ENCODE measurements at places on chromosomes 16 and 17. TPM values are rescaled to one million over a fixed set of nuclear protein-coding genes. Genes with fewer than 3 reads are reported as not detected.

Gene DPEP1
- total RNA-seq = 1.2 TPM

Gene KRT31
- not detected for total RNA-seq

Gene TMEM235
- total RNA-seq = not detected

Gene OR4D1
- total RNA-seq = not detected

Gene UTS2R
- not detected for total RNA-seq

Gene GLTPD2
- total RNA-seq = not detected

Gene HSPB9
- not detected for total RNA-seq

Gene DUS2
- total RNA-seq = 12.8 TPM

Gene ATP6V0A1
- 24.1 TPM for total RNA-seq

Gene CETP
- total RNA-seq = not detected

DNA sequence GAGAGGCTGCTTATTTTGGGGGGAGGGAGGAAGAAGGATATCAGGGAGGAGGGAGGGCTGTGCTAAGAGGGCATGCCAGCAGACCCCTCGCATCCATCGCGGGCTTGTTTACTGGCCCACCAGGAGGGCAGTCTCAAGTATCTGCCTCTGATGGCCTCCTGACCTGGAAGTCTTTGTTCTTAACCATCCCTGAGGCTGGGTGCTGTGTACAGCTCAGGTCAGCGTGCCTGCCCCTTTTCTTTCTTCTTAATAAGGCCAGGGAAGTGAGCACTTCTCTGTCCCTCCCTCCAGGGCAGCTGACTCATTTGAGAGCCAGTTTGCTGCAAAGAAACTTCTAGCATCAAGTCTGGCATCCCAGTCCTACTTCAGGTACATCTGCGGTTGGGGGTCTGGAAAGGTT is 157.0 kb downstream of the CCDC182 start:
- no peak for DNase-seq

- no peak for DNase-seq
Observed at GRCh38 chr16:81214745-81215166, 23.7 kb upstream of the BCO1 start.

GRCh38 chr17:17182598-17183136 is 23.5 kb downstream of the PLD6 start:
- no peak for DNase-seq

DNA sequence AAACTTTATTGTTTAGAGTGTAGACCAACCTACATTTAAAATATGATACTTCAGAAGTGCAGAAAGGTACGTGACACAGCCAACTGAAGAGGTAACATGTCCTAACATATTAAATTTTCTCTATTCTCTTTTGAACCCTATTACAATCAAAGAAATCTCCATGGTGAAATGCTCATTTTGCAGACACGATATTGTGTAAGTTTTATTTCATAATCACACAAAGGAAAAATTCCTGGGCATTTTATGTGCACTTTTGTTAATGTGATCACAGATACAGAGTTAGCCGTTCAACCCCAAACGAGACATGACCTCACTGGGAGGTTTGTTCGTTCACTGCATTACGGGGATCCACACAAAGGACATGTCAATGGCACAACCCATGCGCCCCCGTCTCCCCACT is 21.8 kb downstream of the KCNJ16 start:
- DNase-seq = no peak

DNA sequence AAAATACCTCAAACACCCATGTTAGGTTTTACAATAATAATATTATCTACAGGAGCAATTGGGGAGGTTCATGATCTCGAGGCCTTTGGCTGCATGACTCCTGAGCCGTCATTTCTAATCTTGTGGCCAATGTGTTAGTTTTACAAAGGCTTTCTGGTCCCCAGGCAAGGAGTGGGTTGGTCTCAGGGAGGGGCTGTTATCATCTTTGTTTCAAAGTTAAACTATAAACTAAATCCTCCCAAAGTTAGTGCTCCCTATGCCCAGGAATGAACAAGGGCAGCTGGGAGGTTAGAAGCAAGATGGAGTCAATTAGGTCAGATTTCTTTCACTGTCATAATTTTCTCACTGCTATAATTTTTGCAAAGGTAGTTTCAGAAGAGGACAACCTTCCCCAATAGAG is 9.1 kb upstream of the CCL5 start:
- DNase-seq = no peak

DNA sequence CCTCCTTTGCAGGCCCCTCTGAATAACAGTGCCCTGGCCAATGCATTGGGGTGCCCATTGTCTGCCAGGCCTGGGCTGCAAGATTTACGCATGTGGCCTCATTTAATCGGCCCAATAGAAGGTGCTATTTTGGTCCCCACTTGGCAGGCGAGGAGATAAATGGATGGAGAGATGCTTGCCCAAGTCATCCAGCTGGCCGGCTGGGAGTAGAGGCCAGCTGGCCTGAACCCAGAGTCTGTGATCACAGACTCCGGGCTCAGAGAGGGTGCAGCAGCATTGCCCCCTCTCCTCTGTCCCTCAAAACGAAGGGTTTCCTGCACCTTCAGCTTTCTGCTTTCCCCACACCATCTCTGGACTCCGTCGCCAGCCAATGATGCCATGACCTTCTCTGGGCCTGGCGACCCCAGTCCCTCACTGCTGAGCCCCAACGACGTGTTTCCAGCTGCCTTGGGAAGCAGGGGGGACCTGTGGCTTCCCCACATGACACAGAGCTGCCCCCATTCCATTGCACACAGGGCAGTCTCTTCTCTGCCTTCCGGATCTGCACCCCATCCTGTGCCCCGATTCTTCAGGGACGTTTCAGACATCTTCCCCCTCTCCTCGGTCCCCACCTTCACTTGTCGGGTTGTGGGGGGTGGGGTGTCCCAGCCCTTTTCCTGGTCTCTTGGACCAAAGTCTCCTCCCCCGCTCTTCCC is 3.5 kb upstream of the ADGRG1 start:
- no peak for DNase-seq

- DNase-seq = no peak
Observed at GRCh38 chr17:63349478-63350000, 96.6 kb downstream of the CYB561 start.

- DNase-seq = no peak
Observed at GRCh38 chr16:3912897-3913296, 32.4 kb upstream of the CREBBP start.

DNA sequence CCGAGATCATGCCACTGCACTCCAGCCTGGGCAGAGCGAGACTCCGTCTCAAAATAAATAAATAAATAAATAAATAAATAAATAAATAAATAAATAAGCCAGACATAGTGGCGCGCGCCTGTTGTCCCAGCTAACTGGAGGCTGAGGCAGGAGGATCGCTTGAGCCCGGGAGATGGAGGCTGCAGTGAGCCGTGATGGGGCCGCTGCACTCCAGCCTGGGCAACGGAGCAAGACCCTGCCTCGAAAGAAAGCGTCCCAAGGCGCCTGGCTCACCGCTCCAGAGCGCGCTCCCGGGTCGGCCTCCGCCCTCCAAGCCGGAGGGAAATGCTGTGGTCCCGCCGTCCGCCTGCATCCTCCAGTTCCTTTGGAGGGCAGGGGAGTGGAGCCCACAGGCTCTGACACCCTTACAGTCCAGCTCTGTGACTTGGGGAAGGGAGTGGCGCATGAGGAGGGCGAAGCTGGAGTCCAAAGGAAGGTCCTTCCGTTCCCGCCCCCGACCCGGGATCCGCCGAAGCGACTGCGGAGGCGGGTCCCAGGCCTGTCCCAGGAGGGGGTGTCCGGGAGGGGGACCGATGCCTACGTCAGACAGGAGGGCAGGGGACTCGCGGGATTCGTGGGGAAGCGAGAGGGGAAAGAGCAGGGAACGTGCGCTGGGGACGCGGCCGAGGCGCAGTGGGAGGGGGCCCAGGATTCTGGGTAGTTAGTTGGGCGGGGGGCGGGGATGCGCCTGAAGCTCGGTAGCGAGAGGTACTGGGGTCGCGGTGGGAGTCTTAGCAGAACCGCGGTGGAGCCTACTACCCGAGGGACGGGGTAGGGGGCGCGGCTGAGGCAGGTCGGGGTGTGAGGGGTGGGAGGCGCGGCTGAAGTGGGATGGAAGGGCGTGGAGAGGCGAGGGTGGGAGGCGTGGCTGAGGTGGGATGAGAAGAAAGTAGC is 8.4 kb upstream of the TRPV2 start:
- DNase-seq = no peak

- no peak for DNase-seq
Observed at GRCh38 chr17:74832421-74832820, 27.3 kb downstream of the GRIN2C start.

DNA sequence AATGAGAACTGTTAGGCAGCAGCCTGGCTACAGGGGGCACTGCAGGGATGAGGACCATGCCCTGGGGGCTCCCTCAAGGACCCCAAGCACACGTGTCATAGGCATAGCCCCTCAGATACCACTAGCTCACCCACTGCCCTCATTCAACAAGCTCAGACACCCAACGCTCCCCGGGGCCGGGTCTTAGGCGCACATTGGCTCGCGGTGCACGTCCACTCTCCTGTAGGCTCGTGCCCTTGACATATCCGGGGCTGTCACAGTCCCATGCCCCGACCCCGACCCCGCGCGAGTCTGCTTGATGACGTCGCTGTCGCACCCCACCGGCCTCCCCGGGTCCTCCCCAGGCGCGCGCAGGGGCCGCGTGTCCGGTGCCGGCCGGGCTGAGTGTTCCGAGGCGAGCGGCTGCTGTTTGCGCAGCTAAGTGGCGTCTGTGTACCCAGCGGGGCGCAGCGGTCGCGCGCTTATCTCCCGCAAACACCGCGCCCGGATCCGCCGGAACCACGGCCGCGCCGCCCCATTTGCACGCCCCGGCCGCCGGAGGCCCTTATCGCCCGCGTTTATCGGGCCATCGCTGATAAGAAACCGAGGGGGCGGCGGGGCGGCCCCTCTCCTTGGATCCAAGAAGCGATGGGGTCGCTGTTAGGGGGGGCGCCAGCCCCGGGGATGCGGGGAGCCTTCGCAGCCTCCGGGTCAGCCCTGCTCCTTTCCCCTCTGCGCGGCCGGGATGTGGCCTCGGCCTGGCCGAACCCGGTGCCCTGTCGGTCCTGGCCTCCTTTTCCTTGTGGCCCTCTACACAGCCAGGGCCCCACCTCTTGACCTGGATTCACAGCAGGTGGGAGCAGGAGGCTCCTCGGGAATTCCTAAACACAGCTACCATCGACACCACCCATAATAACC is 20.7 kb upstream of the NAGS start:
- no peak for DNase-seq

GRCh38 chr16:74199066-74199841 is 97.4 kb upstream of the PSMD7 start:
- no peak for DNase-seq

GRCh38 chr17:4100883-4101756 is 41.7 kb downstream of the ZZEF1 start:
- no peak for DNase-seq

GRCh38 chr16:73043828-73044467 is 4.0 kb downstream of the ZFHX3 start:
- no peak for DNase-seq

GRCh38 chr17:56373981-56374833 is 219.3 kb upstream of the NOG start:
- no peak for DNase-seq

- no peak for DNase-seq
Observed at GRCh38 chr17:77527836-77528505, 387.2 kb downstream of the SEC14L1 start.

DNA sequence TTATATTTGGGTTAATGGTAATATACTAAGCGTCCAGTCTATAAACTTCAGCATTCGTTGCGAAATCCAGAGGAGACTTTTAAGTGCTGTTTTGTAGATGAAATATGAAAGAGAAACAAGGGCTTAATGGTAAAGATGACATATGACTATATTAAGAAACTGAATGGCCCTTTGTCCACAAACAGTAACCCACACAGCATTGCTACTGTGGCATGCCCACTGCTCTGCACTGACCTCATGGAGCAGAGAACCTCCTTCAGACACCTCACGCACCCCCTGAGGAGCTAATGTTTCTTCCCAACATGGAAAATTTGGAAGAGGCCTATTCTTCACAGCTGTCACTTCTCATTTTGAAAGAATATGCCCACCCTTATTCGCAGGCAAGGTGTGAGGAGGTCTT is 26.7 kb downstream of the ASPA start:
- no peak for DNase-seq

DNA sequence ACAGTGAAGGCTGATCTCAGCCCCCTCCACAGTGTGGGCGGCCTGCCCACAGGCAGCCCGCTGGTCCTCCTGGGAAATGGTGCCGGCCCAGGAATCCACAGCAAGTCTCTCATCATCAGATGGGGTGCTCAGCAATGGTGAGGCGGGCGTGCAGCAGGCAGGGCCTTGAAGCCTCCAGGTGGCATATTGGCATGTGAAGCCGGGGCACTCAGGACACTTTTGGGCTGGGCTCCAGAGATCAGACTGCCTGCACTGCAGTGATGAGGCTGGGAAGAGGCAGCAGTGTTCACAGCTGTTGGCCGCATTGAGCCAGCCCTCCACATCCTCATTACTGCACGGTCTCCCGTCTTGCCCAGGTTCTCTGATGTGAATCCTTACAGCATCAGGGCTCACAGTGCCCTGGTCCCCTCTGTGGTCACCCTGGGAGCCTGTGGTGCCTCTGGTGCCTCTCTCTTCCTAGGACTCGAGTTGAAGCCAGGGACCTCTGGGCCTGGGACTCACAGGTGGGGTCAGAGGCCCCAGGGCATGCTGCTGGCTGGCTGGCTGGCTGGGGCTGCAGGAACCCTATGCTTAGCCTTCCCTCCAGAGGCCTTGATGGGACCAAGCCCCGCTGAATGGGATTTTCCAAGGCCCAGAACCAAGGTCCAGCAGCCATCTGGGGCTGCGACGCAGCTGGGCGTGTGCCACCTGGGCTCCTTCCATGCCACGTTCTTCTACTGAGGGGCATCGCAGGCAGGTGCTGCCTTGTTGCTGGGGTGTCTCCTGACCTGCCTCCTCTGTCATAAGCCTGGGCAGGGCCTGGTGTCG is 48.6 kb downstream of the TNFRSF13B start:
- DNase-seq = no peak

DNA sequence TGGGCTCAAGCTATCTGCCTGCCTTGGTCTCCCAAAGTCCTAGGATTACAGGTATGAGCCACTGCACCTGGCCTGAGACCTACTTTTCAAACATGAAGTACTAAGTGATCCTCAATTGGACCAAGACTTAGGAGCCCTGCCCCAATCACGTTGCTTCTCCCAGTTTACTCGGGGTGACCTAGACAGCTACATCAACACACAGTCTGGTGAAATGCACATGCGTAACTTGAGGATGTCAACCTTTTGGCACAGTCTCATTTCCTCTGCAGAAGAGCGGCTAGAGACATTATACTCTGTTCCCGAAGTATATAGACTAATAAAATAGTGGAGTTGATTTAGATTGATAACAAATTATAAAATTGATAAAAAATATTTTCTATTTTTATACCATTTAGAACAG is 17.1 kb downstream of the FTO start:
- DNase-seq = no peak

- DNase-seq = peak; percentile 71
Observed at GRCh38 chr16:88747588-88748301, 37.3 kb downstream of the PIEZO1 start.
